Type B pancreatic cell (in vitro differentiated cells): ENCODE measurements at places on chromosomes 1 and 21. TPM values are rescaled to one million over a fixed set of nuclear protein-coding genes. Genes with fewer than 3 reads are reported as not detected.

Gene ABCG1
- 6.2 and 8.4 TPM in 2 replicates for total RNA-seq

Gene KIF14
- 3.8 and 12.8 TPM in 2 replicates for total RNA-seq

Gene PAQR6
- total RNA-seq, result 9.2 and 19.0 TPM in 2 replicates

Gene FOXD3
- 0.12 and 0.70 TPM in 2 replicates for total RNA-seq

Gene BTBD19
- 7.0 and 10.3 TPM in 2 replicates for total RNA-seq

Gene RHCE
- 0.39 and 0.88 TPM in 2 replicates for total RNA-seq

Gene RAB42
- total RNA-seq, result 0.52 and 2.7 TPM in 2 replicates

Gene ZC3H11A
- total RNA-seq, result 90.0 and 95.5 TPM in 2 replicates

Gene IFNLR1
- total RNA-seq, result 7.1 and 19.9 TPM in 2 replicates

Gene LHX8
- total RNA-seq, result 0.31 and 1.2 TPM in 2 replicates

Gene NUF2
- total RNA-seq, result 7.3 and 26.5 TPM in 2 replicates

Gene COA7
- 25.1 and 27.9 TPM in 2 replicates for total RNA-seq

Gene PLA2G2C
- total RNA-seq, result not detected in 2 replicates

Gene FMN2
- 2.4 and 4.3 TPM in 2 replicates for total RNA-seq

Gene FOXO6
- total RNA-seq, result 9.9 and 21.1 TPM in 2 replicates

Gene SPATA45
- not detected in 2 replicates for total RNA-seq

Gene CELA2B
- not detected in 2 replicates for total RNA-seq

Gene TINAGL1
- 27.2 and 30.0 TPM in 2 replicates for total RNA-seq

Gene OR2T33
- total RNA-seq, result not detected in 2 replicates

Gene VWA5B1
- total RNA-seq, result 1.9 and 2.8 TPM in 2 replicates

Gene ERO1B
- total RNA-seq, result 33.0 and 43.5 TPM in 2 replicates

Gene MTF1
- 20.5 and 20.7 TPM in 2 replicates for total RNA-seq
